ENCODE measurements at places on chromosomes 7 and 10.
A peak's percentile ranks its signal among the peaks of the same experiment; 100 is the strongest.

DNA sequence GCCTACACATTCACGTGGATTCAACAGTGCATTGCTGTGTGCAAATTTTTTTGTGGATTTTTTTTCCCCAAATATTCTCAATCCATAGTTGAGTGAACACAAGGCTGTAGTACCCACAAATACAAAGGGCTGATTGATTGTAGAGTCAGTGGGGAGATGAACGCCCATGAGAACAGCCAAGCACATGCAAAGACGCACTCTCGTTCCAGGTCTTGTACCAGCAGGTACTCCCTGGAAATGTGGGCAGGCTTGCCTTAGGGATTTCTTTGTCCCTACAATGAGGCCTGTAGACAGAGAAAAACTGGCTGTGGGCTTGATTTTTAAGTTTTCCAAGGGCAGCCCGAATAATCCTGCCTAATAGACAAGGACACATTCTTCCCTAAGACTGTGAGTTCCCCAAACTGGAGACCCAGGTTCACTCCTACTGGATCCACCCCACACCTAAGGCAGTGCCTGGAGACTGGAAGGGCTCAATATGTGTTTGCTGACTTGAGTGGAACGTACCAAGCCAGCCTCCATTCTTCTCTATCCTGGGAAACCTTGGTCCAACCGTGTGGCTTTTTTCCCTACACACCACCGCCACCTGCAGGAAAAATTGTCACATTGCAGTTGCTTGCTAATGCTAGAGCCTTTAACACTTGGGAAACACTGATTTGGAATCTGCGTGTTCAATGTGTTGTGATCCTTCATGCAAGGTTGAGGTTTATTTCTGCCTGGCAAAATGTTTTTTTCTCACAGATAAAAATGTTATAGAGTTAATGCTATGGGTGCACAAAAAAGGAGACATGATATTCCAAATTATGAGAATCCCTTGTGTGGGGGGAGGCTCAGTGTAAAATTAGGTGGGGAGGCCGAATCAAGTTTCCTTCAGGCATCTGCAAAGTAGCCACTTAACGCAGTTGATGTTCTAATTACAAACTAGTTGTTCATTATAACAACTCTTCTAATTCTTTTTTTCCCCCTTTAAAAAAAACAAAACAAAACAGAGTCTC is 49.3 kb downstream of the PPP1R17 start:
- peak; percentile 52 for DNase-seq

DNA sequence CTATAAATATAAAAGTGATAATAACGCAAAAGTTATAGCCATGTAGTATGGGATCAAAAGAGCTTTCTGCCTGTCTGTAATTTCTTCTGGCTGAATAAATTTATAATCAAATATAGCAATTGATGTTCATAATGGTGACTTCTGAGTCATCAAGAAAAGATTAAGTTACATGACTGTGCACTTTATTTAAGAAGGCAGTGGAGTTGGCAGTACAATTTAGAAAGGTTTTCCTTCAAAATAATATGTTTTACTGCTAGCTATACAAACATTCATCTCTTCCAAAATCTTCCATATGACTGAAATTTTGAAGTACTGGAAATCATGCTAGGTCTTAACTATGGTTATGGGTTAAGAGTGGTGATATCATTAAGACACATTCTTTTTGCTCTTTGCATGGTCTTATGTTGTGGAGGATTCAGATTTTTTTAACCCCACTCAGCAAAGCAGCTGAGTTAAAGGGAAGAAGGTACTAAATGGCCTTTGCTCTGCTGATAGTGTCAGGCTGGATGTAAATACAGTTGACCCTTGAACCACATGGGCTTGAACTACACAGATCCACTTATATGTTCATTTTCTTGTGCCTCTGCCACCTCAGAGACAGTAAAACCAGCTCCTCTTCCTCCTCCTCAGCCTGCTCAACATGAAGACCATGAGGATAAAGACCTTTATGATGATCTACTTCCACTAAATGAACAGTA is 323.6 kb downstream of the BBS9 start:
- DNase-seq: peak; percentile 40

- peak; percentile 23 for DNase-seq
Observed at GRCh38 chr7:129423700-129424410, 10.4 kb upstream of the STRIP2 start.

- peak; percentile 75 for DNase-seq
Observed at GRCh38 chr10:50993771-50994251, 80.5 kb upstream of the PRKG1 start.

- no peak for DNase-seq
Observed at GRCh38 chr10:14160299-14160698, 170.4 kb downstream of the FRMD4A start.

DNA sequence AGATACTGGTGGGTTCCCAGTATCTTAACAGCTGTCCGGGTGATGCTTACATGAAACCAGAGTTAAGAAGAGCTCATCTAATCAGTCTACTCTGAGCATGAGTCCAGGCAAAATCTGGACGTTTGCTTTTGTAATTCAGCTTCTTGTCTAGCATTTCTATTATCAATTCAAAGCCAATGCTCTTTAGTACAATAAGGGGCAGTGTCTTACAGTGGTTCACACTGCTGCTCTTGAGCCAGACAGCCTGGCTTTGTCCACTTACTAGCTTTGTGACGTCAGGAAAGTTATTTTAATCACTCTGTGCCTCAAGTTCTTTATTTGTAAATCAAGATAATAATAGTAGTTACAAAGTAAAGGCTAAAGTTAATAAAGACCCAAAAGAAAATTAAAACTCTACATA is 227.3 kb upstream of the TCF7L2 start:
- DNase-seq: no peak

- DNase-seq: peak; percentile 21
Observed at GRCh38 chr10:70967591-70968587, 79.5 kb upstream of the PCBD1 start.

DNA sequence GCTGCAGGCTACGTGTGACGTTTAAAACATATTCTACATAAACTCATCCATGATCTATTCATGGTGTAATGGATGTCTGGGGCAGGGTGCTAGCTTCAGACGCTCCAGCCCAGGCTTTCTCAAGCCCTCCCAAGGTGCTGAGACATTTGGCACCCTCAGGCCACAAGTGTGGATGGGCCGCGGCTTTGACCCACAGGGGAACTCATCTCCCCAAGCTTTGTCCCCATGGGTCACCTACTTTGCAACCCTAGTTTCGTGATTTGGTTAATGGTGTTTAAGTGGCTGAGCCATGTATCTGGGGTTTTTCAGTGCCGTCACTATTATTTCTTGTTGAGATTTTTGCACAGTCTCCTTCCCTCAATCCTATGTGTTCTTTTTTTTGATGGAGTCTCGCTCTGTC is 66.0 kb downstream of the GRK5 start:
- DNase-seq: no peak

- DNase-seq: peak; percentile 44
Observed at GRCh38 chr7:34059136-34059828, 153.9 kb downstream of the BMPER start.
